T-cell (primary cell): ENCODE measurements at places on chromosomes 6 and 20. TPM values are rescaled to one million over a fixed set of nuclear protein-coding genes. Genes with fewer than 3 reads are reported as not detected.

SPATA25 gene
- total RNA-seq, result 4.6 TPM

SNAP91 gene
- not detected for total RNA-seq

DNA sequence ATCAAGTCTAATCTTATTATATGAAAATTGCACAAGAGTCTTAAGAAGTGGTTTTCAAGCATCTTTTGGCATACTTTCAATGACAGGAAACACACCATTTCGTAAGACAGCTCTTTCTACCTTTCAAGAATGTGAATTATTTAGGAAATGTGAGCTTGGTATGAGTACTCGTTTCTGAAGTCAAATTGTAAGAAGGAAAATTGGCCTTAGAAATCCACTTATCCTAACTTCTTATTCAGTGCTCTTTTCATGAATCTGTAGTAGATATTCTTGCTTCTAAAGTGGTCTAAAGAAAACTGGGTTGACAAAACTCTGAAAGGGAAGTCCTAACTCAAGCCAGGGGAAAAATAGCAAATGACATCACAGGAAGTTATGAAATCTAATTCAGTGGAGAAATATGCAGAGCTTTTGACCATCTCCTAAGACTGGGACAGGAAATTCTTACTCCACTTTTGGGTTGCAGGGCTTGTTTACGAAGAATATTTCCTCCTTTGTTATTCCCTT lies 38.5 kb upstream of the OGFRL1 start:
- H3K36me3 ChIP-seq, result no peaks in the 10 kb centered on the region
- peaks cover 3% of the 10 kb centered on the region for H3K27me3 ChIP-seq
- no peak for DNase-seq

DNA sequence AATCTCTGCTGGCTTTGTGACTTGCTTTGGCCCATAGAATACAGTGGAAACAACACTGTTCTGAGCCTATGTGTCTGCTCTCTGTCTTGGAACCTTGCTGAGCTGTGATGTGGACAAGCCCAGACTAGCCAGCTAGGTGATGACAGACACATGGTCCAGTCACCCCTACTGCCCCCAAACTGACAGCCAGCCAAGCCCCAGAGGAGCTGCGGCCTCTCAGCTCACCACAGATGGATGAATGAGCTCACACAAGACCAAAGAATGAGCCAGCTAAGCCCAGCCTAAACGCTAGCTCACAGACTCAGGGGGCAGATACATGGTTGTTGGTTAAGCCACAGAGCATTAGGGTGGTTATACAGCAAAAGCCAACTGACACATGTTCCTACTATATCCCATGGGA lies 4.1 kb downstream of the AARS2 start:
- no peak overlapping the region for H3K27ac ChIP-seq
- peaks cover 6% of the 10 kb centered on the region for H3K36me3 ChIP-seq
- no peaks in the 10 kb centered on the region for H3K27me3 ChIP-seq
- H3K4me3 ChIP-seq, result no peak overlapping the region

GRCh38 chr6:135451617-135452190 lies 45.8 kb downstream of the AHI1 start:
- H3K27ac ChIP-seq, result no peak overlapping the region
- no peaks in the 10 kb centered on the region for H3K27me3 ChIP-seq
- H3K4me3 ChIP-seq, result no peak overlapping the region
- no peak for DNase-seq
- no peaks in the 10 kb centered on the region for H3K4me1 ChIP-seq
